AG09309 (cell line): ENCODE measurements at places on chromosomes 4 and X.

- no peak for DNase-seq
Observed at GRCh38 chr4:143294310-143294709, 42.4 kb upstream of the GAB1 start.

DNA sequence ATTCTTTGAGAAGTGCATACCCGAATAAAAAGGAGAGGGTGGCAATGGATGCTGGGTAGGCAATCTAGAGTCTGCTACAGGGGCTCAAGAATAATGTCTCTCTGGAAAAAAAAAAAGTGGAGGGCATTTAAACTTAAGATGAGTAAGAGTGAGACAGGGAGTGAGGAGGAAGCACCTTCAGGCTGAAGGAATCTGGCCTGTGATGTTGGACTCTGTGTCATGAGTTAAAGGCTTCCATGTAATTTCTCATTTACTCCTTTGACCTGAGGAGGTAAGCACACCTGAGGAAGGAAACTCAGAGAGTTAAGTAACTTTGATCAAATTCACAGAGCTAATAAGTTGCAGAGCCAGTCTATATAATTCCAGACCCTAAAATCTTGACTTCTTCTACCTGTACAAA, 3.2 kb upstream of the PRKG2 start:
- no peak for DNase-seq

- DNase-seq: no peak
Observed at GRCh38 chr4:183659872-183660242, 764 bp downstream of the TRAPPC11 start.

DNA sequence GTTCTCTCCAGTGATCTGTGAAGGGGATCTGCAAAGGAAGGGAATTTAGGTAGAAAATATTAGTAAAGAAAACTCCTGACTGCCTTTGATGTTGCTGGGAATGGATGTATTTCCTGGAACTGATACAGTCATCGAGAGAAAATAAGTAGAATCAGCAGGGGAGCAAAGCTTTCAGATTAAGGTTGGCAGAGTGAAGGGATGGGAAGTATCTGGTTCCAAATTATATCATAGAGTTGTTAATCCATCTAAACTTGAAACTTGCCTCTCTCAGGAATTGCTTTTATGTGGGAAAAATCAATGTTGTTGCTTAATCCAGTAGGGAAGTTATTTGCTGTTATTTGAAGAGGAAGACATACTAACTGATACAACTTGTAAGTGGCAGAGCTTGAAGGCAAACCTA, 19.3 kb downstream of the EPHA5 start:
- DNase-seq: no peak

DNA sequence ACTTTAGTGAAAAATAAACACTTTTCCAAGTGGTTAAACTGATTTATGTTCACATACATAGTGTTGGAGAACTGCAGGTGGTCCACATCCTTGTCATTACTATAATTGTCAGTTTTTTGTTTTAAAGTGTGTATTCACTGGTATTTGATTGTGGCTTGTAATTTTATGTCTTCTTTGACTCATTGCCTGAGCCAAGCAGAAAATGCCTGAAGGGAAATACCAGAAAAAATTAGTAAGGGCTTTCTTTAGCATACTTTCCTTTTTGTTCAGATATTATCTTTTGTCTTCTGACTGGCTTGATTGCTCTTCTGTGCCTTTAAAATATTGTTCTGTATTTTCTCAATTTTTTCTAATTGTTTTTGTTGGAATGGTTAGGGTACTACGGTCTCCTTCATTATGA, 981.3 kb downstream of the C4orf33 start:
- no peak for DNase-seq

DNA sequence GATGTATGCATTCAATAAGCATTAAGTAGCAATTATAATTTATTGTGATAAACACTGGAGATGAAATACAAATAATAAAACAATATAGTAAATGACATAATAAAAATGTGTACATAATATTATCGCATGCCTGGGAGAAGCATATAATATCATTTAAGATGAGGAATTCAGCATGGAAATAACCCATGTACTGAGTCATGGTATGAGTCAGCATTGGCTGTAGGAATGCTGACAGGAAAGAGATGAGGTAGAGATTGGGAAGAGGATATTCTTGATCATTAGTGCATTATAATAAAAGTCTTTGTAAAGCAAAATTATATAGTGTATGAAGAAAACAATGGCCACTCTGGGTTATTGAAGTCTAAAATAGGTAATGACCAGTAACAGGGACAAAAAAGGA, 82.8 kb downstream of the MAGEB10 start:
- no peak for DNase-seq

DNA sequence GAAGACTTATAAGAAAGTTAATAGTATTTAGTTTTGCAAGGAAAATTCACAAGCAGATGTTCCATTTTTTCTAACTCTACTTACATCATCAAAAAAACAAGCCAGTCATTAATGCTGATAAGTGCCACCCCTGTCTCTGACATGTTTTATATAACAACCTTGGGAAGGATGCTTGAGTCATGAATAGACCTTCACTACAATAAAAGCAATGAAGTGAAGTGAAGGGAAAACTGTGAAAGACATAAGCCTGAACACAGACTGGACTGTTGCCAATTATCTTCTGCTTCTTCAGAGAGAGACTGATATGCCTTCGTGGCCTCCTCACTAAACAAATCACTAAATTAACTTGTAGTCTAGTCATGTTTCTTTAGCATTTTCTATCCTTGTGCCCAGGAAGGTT, 353.2 kb downstream of the PDHA2 start:
- no peak for DNase-seq

DNA sequence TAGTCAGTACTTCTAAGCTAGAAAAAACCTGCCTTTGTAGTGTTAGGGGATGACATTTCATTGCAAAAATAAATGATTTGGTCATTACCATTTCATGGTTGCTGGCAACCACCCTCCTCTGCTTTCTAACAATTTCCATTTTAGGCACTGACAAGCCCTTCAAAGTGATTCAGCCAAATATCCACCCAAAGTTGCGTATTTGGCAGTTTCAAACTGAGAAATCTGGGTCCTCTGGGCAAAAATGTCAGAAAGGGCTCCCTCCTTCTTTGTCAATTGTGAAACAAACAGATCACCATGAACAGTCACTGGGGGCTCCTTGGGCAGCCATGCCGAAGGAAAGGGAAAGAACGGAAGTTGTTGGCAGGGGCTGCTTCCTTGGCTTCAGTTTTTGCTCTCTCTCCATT, 33.0 kb downstream of the PLAC1 start:
- no peak for DNase-seq

DNA sequence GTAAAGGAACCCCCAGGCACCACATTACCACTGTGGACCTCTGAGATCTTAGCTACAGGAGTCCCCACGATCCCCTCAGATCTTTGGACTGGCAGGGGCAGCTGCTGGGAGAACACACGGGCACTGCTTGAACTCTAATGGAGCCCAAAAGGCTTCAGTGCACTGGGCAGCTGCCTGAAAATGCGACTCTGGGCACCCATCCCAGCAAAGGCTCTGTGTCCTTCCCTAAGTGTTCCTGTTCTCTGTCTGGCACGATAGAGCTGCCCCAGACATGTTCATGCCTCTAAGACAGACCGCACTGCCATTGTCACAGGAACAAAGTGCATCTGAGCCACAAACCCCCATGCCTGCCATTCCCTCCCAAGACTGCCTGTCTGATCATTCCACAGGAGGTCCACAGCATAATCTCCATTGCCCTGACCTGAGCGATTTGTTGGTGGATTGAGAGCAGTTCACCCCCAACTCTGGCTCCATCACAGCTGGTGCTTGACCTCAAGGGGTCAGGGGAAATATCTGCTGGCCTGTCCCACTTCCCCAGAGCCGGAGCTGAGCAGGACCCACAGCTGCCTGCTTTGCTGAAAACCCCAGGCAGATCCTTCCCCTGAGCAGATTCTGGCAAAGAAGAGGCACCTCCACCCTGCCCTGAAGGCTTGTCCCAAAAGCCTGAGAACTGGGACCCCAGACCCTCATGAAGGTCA, 436.0 kb upstream of the INTU start:
- DNase-seq: no peak

DNA sequence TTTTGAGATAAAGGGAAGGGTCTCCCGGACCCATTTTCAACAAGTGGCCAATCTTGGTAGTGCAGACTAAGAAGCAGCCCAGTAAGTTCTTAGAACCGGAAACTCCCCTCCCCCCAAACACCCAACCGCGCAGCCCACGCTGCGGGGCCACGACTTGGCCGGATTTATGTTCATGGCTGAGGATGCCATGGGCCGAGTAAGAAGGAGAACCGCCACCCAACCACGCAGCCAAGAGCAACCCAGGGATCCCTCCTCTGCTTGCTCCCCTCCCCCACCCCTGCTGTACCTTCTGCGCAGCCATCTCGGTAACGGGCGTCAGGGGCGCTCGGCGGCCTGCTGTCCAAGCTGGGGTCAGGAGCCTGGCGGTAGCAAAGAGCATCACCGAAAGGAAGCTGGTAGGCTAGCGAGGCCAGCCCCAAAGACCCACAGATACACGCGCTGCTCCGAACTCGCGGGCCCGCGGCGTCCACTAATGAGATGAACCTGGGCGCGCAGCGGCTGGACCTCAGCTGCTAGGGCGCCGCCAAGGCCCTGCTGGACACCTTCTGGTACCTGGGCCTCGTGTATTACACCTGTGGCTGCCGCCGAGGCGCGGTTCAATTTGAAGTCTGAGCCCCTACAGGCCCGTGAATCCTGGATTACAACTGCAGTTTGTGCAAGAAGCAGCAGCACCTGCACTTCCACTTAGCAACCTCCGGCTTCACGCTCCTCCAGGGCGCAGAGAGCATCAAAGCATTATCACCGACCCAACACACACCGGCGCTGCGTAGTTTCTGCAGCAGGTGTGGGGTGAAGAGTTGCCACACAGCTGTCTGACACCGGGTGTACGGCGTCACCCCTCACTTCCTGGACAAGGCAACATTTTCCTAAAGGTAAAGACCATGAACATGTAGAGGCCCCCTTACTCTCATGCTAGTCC, 63.4 kb downstream of the NUDT10 start:
- no peak for DNase-seq

GRCh38 chr4:80540785-80541469, 205.4 kb downstream of the CFAP299 start:
- no peak for DNase-seq

GRCh38 chr4:118158763-118159375, 124.6 kb downstream of the NDST3 start:
- DNase-seq: no peak

- DNase-seq: no peak
Observed at GRCh38 chr4:135382280-135382959, 1180.8 kb upstream of the PABPC4L start.

GRCh38 chr4:152189451-152190179, 346.3 kb downstream of the FBXW7 start:
- no peak for DNase-seq

- no peak for DNase-seq
Observed at GRCh38 chr4:47187608-47188007, 156.2 kb downstream of the GABRB1 start.

DNA sequence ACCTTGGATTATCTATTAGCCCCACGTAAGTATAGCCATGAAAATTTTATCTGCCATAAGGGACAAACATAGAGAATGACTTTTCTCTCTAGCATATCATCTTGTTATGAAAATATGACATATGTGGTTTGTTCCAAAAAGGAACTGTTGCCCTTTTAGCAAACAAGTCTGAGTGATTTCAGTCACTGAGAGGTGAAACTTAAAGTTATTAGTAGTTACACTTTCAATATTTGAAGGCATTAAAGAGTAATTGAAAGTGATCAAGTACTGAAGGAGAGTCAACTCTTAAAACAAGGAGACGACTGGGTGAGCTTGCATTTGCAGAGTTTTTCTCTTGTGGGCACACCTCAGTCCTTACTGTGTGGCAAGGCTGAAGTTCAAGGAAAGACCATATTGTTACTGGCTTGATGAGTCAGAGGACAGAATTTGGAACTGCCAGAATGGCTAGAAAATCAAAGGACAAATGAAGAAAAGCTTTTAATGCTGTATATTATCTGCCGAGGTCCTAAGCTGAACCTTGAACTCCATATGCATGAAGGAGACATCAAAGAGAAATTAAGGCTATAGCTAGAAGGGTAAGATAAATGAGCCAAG, 205.1 kb upstream of the EMCN start:
- DNase-seq: no peak

DNA sequence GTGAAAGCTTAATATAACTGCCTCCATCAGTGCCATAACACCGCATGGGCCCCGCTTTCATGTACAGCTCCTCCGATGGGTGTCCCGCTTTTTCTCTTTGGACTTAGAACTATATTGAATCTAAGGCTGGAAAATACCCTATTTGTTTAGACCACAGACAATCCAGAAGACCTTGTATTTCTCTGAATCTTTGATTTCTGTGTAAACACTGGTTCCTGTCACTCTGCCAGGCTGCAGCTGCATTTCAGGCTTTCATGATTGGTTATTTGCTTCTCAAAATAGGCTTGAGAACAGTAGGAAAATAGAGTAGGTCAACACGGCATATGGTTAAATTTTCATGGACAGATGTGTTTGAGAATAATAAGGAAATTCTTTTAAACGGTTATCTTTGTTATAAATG, 80.0 kb downstream of the NWD2 start:
- DNase-seq: no peak

- no peak for DNase-seq
Observed at GRCh38 chr4:2913168-2913567, 50.0 kb downstream of the NOP14 start.

GRCh38 chrX:55039471-55039870, 8.7 kb upstream of the ALAS2 start:
- no peak for DNase-seq

- no peak for DNase-seq
Observed at GRCh38 chr4:188246488-188246887, 107.2 kb downstream of the TRIML1 start.

DNA sequence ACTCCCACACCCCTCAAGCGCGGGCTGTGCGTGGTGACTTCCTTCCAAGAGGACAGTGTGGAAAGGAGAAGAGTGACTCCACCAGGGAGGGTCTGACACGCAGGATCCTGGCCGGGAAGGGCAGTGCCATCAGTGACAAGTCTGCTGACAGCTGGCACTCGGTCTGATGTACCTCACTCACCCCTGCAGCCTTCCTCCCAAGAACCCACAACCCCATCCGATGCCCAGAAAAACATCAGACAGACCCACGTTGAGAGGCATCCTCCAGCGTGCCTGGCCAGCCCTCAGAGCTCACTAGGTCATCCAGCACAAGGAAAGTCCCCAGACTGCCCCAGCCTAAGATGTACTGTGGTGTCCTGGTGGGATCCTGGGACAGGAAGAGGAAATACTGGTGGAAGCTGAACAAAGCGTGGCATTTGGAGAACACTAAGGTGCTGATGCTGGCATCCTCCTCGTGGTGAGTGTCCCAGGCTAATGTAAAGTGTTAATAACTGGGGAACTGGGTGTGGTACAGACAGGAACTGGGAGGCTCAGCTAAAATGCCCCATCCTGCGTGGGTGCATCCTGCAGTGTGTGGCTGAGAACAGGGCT, 200.0 kb upstream of the PSAPL1 start:
- DNase-seq: no peak

- no peak for DNase-seq
Observed at GRCh38 chr4:82382751-82383150, 9.0 kb upstream of the HNRNPD start.

GRCh38 chrX:121649417-121649816, 602.0 kb downstream of the GLUD2 start:
- no peak for DNase-seq

DNA sequence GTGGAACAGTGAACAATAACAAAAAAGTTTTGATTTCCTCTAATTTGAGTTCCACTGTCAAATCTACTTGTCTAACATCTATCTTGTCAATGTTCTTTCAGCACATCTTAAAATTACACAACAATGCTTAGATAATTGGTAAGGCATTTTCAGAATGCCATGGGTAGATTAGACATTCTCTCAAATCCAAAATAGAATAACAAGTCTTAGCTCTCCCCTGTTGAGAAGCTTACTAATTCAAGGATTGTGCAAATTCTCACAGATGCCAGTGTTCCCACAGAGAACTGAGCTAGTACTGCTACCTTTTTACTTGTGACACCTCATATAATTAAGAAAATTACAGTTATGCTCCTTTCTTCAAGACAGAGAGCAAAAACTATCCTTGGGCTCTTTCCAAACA, 2442.0 kb downstream of the PCDH7 start:
- DNase-seq: no peak
